Naive thymus-derived CD8-positive, alpha-beta T cell (primary cell): ENCODE measurements at places on chromosomes 5 and 9.
A peak's percentile ranks its signal among the peaks of the same experiment; 100 is the strongest.

DNA sequence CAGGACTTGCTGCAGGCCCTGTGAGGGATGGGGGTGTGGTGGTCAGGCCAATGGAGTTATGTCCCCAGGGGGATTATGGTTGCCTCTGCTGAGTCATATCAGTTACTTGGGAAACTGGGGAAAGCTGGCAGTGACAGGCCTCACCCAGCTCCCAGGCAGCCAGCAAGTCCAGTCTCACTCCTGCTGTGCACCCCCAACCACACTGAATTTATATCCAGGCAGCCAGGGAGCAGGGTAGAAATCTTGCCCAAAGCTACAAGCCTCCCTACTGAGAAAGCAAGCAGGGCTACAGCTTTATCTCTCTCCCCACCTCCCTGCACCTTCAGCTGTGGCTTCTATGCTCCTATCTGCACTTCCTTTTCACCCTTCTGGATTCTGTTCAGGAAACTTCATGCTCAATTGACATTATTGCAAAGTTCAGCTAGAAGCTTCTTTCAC, 2076.0 kb upstream of the CDH9 start:
- DNase-seq: no peak

DNA sequence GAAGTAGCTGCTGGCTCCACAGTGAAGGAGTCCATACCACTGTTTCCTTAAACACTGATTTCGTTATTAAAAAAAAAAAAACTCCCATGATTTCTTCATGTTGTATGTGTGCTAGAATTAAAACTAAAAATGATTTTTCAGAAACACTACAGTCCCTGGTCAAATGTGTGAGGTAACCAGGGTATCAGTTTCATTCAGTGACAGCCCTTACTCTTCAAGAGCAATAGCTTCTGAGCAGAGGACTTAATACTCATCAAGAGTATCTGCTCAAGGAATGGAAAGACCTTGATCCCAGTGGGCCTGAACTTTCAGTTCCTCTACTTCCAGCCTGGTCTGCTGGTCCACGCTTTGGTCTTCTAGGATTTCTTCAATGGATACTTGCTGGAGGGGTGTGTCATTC, 95.1 kb downstream of the BNC2 start:
- no peak for DNase-seq

- no peak for DNase-seq
These were observed 1.3 kb downstream of the S1PR3 start for GRCh38 chr9:88992556-88992955.

GRCh38 chr9:111431684-111432083, 52.5 kb downstream of the ECPAS start:
- DNase-seq: no peak

- DNase-seq: no peak
These were observed 213.2 kb downstream of the TMC1 start for GRCh38 chr9:72734631-72735030.

GRCh38 chr9:128503870-128504269, 649 bp upstream of the GLE1 start:
- DNase-seq: no peak

- DNase-seq: no peak
These were observed 169.0 kb downstream of the TRIM32 start for GRCh38 chr9:116855881-116856662.

- no peak for DNase-seq
These were observed 20.3 kb downstream of the MFAP3 start for GRCh38 chr5:154059039-154059430.

- no peak for DNase-seq
These were observed 19.1 kb upstream of the SH3RF2 start for GRCh38 chr5:145917288-145917687.

DNA sequence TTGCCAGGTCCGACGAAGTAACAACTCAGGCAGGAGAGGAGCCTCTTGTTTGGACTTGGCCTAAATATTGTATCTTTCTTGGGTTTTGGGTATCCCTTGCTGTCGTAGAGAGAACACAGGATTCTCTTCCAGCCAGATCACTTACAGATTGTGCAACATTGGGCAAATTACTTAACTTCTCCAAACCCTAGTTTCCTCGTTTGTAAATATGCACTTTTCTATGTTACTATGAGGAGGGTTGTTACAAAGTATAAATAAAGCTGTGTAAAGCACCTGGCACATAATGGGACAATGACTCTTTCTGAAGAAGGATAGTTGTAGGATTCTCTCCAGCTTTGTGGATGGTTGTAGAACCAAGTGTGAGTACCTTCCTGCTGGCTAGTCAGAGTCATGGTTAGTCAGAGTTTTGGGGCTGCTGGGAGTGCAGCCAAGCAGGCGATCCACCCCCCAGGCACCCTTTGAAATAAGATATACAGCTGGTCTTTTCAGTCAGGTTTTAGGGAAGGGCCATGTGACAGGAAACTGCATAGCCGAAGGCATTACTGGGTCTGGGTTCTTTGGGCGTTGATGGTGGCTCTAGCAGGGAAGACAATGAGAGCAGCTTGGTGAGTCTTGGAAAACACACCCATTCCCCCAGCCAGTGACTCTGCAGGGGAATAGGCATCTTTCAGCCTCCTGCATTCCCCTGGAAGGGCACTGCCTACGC, 49.9 kb upstream of the GDNF start:
- no peak for DNase-seq

GRCh38 chr5:41925555-41925951, 472 bp downstream of the FBXO4 start:
- DNase-seq: no peak

DNA sequence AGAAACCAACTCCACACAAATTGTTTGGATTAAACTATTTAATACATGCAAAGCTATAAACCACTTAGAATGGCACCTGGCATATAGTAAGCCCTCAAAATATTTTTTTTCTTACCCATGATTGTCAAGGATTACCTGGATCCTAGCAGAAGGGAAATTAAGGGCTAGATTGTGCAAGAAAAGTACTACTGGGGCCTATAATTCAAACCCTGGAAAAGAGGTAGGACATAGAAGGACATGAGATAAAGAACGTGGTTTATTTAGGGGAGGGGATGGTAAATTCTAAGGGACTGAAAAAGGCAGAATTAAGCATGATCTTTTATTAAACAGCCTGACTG, 14.9 kb upstream of the ARL15 start:
- no peak for DNase-seq

DNA sequence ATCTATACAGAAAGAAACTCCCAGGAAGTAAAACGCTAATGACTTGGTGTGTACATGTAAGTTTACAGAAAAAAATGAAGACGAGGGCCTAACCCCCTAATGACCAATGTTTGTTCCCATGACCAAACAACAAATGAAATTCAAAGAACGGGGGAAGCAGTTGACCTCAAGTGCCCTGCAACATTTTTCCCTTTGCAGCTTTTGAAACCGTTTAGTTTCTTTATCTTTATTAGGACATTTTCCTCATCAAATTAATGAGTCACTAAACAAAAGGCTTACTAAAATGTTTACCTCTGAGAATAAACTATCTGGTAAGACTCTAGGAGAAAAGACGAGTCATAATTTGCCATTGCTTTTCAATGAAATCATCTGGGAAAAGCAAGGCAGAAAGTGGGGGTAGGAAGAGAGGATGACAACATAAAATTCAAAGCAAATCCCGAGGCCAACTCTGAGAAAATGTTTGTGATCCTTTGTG, 57.4 kb downstream of the LHFPL2 start:
- no peak for DNase-seq

DNA sequence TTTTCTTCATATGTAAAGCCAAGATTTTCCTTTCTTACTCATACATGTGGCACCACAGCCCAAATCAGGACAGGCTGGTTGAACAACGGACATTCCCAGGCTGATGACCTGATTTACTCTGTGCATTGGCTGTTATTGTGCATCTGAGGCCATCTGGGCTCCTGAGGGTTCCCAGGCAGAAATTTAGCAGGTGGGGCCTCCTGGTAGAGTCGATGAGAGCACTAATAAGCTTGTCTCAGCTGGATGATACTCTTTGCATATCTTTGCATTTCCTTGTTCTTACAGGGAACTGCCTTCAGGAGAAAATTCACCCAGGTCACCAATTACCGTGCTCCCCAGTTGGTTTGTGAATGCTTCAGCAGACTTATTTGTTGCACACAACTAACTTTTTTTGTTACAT, 605.1 kb downstream of the ELAVL2 start:
- DNase-seq: no peak

GRCh38 chr5:124007675-124008398, 495.9 kb downstream of the CSNK1G3 start:
- DNase-seq: no peak

DNA sequence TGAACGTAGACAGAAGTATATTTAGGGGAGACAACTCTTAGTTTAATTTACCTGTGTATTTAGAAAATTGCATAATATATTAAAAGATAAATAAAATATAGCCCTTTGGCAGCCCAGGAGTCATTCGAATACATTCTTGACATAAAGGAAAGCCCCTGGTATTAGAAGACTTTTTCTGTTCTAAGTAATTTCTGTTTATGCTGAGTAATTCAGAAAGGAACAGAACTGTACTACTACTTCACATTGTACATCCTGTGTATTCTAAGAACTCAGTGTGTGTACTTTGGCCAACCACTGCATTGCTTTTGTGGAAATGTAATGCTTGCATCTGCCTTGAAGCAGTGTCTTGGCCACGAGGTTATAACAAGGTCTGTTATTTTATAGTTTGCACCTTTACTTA, 136.4 kb downstream of the KDM4C start:
- DNase-seq: no peak

- no peak for DNase-seq
These were observed 153.4 kb upstream of the POU5F2 start for GRCh38 chr5:93894601-93895354.

DNA sequence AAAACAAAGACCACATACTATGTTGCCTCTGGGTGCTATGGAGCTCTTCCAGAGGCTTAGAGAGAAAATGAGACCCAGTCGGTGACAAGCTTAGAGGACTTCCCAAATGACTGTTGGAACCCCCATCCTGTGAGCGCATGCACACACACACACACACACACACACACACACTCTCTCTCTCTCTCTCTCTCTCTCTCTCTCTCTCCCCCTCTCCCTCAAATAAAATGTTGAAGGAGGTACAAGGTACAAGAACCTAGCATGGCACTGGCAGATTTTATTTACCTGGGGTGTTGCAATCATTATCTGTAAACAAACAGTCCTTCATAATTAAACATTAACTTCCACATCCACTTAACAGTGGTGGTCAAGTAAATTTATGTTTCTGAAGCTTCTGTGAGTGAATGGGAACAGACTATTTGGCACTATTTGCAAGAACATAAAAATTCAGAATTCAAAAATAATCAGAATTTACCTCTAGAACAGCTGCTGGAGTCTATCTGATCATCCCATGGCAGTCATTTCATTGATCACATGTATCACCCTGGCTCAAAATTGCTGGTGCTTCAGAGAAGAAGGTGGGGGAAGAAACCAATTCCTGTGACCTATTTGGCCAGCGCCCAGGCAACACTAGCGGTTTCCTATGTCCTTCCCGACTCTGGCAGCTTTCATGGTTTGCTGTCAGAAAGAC, 24.9 kb downstream of the TRPM3 start:
- DNase-seq: no peak

DNA sequence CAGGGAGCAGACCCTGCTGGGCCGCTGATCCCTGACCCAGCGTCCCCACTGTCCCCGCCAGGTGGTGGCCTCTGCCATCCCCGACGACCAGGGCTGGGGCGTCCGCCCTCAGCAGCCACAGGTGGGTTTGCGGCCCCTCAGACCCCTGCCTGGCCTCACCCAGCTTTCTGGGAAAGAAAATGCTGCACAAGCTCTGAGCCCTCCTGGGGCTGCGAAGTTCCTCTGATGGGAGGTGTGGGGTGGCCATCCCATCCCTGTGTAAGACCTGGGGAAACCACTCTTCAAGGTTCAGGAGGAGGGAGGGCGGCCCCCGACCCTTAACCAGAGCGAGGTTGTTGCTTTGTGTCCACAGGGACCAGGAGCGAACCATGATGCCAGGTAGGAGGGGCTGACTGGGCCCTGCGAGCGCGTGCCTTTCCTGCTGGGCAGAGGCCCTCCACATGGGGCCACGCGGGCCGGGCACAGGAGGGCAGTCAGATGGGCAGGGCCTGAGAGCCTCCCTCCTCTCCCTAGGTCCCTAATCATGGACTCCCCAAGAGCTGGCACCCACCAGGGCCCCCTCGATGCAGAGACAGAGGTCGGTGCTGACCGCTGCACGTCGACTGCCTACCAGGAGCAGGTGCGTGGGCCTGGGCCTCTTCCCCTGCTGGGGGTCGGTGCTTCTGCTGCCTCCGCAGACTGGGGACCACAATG, 7.7 kb downstream of the NOXA1 start:
- no peak for DNase-seq

- no peak for DNase-seq
These were observed 3.7 kb downstream of the MTRR start for GRCh38 chr5:7872517-7873130.

GRCh38 chr9:78932849-78933627, 636.1 kb downstream of the PSAT1 start:
- DNase-seq: no peak

- peak; percentile 24 for DNase-seq
These were observed 28.7 kb upstream of the MEGF9 start for GRCh38 chr9:120742951-120743416.

GRCh38 chr5:120174089-120174488, 290.0 kb upstream of the PRR16 start:
- DNase-seq: no peak

- no peak for DNase-seq
These were observed 162.9 kb upstream of the WWC1 start for GRCh38 chr5:168128557-168128956.

GRCh38 chr5:35308421-35308820, 78.1 kb upstream of the PRLR start:
- no peak for DNase-seq

- DNase-seq: no peak
These were observed 15.4 kb upstream of the ANGPTL2 start for GRCh38 chr9:127137640-127138360.

DNA sequence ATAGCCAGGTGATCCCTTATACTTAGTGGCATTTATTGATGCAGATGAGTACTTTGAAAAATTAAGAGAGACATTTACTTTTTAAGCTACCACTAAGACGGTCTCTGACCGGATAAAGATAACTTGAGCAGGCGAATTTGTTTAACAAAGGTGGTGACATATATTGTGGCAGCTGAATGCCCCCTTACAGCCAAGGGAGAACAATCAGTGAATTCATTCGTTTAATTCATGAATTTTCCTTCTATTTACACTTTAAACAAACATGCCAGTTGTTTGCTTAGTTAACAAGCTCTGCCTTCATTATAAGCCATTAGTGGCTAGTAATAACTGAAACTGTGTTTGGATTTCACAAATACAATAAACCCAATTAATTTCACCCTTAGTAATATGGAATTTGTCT, 187.1 kb downstream of the AOPEP start:
- no peak for DNase-seq

- no peak for DNase-seq
These were observed 35.6 kb downstream of the RBM27 start for GRCh38 chr5:146238973-146239372.

GRCh38 chr5:57262541-57262940, 88.7 kb downstream of the GPBP1 start:
- no peak for DNase-seq

- DNase-seq: no peak
These were observed 5.7 kb upstream of the AQP7 start for GRCh38 chr9:33408087-33408486.
